ENCODE measurements at places on chromosomes 4 and X.

DNA sequence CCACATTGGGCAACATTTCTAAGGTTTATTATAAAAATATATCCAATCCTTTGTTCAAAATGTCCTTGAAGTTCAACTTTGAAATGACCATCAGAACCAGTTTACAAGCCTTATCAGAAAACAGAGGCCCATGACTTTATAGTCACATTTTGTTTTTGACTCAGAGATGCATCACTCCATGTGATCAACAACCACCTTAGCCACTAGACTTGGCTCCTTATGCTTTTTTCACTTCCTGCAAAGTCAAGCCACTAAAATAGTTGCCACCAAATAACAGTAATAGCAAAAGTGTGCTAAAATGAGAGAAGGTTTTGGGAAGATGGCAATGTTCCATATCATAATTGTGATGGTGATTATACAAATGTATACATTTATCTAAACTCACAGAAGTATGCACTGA lies 181.7 kb downstream of the MAML3 start:
- DNase-seq, result no peak

DNA sequence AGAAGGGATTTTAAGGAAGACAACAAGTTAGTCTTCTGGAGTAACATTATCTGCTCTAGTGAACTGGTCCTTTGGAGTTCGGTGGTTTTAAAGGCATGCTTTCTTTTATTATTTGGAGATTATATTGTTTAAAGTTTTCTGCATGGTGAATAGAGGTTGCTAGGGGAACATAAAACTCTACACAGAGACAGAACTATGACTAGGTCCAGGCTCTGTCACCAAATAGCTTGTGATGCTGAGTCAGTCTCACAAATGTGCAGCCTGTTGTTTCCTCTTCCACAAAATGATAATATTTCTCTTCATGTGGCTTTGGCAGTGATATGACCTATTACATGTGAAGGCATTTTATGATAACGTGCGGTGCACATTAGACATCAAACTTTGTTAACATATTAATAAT lies 132.6 kb downstream of the PACRGL start:
- DNase-seq, result no peak

GRCh38 chrX:16177260-16177659 lies 10.0 kb downstream of the MAGEB17 start:
- DNase-seq, result no peak

DNA sequence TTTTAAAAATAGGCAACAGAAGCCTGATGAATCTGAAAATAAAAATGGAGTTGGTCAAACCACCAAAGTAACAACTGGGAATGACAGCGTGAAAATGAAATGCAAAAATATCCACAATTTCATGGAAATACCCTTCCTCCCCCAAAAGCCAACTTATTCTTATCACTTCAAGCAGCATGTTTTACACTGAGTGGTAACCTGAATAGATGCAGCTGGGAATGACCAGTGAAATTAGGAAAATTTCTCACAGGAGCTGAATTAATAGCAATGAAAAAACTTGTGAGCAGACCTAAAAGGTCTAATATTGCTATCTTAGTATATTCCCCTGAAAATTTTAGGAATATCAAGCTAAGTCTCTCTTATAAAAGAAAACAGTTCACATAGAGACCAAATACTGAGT lies 239.0 kb downstream of the PCDH18 start:
- DNase-seq, result no peak

DNA sequence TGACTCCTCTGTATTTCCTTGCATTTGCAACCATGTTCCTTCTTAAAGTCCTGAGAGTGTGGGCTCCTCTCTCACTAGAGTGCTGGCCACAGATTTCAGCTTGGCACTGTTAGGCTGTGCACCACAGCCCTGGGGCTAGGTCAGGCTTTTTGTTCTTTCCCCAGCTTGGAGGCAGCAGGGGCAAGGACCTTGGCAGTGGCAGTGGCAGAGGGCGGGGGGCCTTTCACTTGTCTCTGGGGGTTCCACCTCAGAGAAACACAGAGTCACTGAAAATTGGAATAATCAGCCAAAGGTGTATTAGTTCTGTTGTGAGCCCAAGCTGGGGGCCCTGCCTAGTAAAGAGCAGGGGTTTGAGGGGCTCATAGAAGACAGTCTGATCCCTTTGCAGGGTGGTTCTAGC lies 142.8 kb upstream of the CT83 start:
- DNase-seq, result no peak

GRCh38 chr4:26622913-26623312 lies 39.0 kb downstream of the TBC1D19 start:
- DNase-seq, result no peak

DNA sequence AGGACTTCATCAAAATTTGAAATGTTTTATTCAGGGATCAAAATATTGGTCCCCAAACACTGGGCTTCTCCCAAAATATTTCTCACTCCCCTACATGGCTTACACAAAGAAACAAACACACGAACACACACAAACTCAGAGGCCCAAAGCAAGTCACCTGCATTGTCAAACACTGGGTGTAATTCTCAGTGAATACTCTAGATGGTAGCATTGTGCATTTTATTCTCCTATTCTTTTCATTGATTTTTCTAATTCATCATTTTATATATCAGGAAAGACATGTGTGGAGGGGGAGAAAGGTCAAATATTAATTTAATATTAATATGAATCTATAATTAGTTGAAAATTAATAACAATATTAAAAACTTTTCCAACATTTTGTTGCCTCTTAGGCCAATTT lies 72.3 kb upstream of the TNMD start:
- no peak for DNase-seq

- no peak for DNase-seq
Measured at GRCh38 chr4:69750346-69750745, 10.1 kb downstream of the SULT1B1 start.

DNA sequence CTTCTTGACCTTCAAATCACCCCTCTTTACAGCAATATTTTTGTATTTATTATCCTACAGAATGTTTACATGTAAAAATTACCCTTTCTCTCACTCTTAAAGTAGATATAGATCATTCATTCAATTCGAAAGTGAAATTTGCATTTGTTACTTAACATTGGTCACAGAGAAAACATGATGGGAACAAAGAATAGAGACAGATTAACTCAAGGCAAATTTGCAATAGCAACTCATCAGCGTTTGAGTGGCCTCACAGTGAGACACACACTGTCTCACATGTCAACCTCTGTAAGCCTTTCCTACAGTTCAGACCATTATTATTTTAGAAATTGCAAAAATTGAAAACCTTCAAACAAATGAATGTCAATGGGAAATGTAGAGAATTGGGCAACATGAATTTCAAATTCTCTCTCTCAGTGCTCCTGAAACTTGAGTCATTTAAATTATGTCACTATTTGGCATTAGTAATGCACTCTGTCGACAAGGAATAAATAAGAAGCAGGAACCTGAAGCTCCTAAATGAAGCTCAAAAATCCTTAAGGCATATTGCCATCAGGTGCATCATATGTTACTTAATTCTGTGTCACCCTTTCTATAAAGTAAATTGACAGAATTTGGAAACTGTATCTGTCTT lies 148.3 kb upstream of the ANXA10 start:
- no peak for DNase-seq

DNA sequence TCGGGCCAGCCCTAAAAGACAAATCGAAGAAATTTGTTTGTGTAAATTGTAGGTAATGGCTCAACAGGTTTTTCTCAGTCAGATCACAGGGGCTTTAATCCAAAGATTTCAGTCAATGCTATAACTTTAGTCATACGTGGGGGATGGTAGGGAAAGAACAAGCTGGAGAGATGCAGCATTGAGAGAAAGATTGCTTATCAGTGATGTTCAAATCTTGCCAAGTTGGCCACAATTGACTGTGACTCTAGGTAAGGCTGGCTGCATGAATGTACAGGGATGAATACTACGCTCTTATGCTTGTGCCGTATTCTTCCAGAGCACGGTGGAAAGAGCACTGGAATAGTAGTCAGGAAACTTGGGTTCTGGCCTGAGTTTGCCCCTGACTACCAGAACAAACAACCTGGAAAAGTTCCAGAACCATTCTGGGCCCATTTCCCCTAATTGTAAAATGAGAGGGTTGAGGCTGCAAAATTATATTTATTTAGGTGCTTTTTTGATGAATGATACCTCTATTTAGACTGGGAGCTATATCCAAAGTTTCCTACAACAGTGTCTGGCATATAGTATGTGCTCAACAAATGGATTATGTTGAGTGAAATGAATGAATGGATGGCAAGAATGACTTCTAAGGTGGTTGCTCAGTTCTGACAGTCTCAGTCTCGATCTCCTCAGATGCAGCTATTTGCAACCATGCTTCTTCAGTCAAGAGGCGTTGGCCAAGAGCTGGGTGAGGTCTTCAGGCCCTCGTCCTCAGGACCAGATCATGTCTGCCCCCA lies 44.4 kb downstream of the TSC22D3 start:
- no peak for DNase-seq

GRCh38 chrX:130393451-130394074 lies 8.1 kb upstream of the GPR119 start:
- peak; percentile 13 for DNase-seq

- DNase-seq, result no peak
Measured at GRCh38 chrX:27878862-27879261, 71.1 kb downstream of the MAGEB10 start.

GRCh38 chrX:24259544-24260240 lies 54.2 kb downstream of the SUPT20HL2 start:
- peak; percentile 53 for DNase-seq

GRCh38 chr4:8558080-8558960 lies 21.9 kb upstream of the GPR78 start:
- no peak for DNase-seq

GRCh38 chr4:94036964-94037363 lies 170.7 kb upstream of the SMARCAD1 start:
- DNase-seq, result no peak

- DNase-seq, result peak; percentile 32
Measured at GRCh38 chrX:128460835-128461234, 408.6 kb upstream of the ACTRT1 start.

DNA sequence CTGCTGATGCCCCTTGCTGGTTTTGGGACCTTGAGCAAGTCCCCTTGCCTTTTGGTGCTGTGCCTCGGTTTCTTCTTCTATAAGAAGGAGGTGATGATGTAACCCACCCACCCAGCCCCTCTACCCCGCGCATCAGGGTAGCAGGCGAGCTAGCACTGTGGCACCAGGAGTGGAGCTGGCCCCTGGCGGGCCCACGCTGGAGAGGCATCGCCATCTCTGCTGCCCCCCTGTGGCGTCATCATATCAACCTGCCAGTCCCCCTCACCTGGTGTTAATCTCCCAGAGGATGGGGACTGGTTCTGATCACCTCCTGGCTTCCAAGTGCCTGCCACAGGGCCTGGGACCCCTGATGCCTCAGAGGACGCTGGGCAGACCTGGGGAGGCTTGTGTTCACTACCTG lies 6.3 kb upstream of the SORCS2 start:
- no peak for DNase-seq

DNA sequence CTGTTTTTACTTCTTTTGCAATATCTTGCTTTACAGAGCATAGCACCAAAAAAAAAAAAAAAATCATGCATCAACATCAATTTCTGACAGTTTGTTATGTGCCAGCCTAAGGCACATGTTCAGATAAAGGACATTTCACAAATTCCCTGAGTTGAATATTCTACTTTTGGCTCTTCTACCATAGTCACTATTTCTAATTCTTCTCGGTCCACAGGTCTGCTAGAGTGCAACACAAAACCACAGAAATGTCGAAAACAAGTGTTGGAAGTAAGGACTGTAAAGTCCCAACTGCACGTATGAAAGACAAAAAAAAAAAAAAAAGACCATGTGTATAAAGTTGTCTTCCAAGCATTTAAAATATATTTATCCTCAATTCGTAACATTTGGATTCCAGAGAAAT lies 494.2 kb upstream of the INTU start:
- no peak for DNase-seq

DNA sequence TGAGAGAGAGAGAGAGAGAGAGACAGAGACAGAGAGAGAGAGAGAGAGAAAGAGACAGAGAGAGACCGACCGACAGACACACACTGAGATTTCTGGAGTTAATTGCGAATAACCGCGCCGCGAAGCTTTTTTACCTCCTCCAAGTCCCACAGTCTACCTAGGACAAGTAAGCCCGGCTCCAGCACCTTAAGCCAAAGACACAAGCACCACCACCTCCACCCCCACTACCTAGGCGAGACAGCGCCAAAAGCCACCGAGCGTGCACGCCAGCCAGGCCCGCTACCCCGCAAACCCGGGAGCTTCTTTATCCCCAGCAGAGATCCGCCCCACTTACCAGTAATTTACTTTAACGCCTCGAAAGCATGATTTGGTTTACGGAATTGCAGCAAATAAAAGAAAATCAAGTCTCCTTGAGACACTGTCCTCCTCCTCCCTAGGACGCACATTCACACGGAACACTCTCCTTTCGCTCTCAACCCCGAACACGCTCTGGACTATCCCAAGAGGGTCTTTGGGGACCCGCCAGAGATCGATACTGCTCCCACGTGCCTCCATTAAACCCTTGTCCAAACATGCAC lies 649.6 kb upstream of the DIPK2B start:
- DNase-seq, result no peak

- no peak for DNase-seq
Measured at GRCh38 chr4:1368421-1369090, 21.5 kb downstream of the UVSSA start.
